ENCODE measurements at places on chromosomes 7 and 10. TPM values are rescaled to one million over a fixed set of nuclear protein-coding genes. Genes with fewer than 3 reads are reported as not detected.

Gene GNAI1
- 48.1 TPM for total RNA-seq

Gene MCM10
- total RNA-seq: 9.4 TPM

Gene ADCY1
- 4.0 TPM for total RNA-seq

Gene RTKN2
- 7.9 TPM for total RNA-seq

Gene SLC18A3
- not detected for total RNA-seq

Measured in M059J (cell line).